ENCODE measurements at places on chromosomes 13 and 19.
A peak's percentile ranks its signal among the peaks of the same experiment; 100 is the strongest.

GRCh38 chr13:73702419-73703071 is 431.7 kb downstream of the KLF12 start:
- no peak for DNase-seq

GRCh38 chr19:43524922-43525835 is 1.8 kb downstream of the ETHE1 start:
- DNase-seq, result no peak

GRCh38 chr13:98581971-98582702 is 5.2 kb upstream of the STK24 start:
- no peak for DNase-seq

- no peak for DNase-seq
Observed at GRCh38 chr13:41061914-41062837, 867 bp downstream of the WBP4 start.

- no peak for DNase-seq
Observed at GRCh38 chr13:95239283-95239682, 62.0 kb downstream of the ABCC4 start.

DNA sequence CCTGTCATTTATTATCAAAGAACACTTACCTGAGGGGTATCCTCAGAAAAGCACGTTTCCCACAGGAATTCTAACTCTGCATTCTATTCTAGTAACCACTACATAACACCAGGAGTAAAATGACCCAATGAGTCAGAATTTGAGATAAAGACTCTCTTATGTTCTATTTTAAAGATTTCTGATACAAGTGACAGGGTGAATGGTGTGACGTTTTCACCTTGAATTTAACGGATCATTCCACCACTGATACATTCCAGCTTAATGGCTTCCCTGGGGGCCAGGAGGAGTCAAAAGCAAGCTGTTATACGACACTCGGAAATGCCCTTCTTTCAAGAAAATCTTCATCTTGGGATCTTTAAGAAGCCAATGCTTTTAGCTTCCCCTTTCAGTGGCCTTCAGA is 55.2 kb downstream of the SLC7A1 start:
- no peak for DNase-seq

GRCh38 chr19:7512400-7512851 is 3.5 kb upstream of the ZNF358 start:
- no peak for DNase-seq

DNA sequence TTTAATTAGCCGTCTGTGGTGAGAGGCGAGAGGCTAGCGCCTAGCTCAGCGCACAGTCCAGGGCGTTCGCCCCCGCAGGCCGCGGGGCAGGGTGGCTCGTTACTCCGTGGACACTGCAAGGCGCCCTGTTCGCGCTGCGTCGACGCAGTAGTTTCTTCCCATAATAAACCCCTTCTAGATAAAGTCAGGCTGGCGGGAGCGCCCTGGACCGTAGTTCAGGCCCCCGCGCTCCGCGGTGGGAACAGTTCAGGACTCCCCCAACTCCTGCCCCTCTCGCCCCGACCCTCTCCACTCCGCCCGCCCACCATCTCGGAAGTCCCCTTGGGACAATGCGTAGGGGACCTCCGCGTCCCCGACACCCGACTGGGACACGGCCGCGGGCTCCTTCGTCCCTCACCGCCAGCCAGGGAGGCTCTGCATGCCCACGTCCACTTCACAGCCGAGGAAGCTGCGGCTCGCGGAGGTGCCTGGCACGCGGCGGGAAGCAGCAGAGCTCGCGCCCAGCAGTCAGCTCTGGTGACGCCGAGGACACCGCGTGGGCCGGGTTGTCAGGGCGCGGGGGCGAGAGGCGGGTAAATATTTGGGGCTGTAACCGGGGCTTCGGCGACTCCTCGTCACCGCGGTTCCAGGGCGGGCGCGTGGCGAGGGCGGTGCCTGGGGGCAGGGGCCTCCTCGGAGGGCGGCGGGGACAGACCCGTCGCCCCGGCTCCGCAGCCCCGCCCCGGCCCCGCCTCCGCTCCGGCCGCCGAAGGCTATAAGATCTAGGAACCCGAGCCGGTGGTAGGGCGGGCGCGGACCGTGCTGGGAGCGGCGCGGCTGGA is at the start of gene RGCC:
Gene RGCC (plus strand): TSS at position 783 of the 821 bp plus-strand sequence. CDS start 158 bp downstream, outside the sequence.
- peak; percentile 83 for DNase-seq

DNA sequence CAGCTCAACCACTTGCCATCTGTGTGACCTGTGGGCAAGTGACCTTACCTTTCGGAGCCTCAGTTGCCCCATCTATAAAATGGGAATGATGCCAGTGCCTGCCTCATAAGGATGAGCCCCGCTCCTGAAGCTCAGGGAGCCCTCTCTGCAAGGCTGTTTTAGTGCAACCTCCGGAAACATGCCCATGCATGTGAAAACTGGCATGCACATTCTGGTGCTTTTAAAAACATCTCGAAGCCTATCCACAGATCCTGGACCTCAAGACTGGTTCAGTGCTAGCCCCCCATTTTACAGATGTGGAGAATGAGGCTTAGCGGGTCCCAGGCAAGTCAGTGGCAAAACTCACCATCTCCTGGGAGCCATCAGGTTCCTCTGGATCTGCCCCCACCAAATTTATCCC is 5.6 kb downstream of the CADM4 start:
- no peak for DNase-seq

- peak; percentile 32 for DNase-seq
Observed at GRCh38 chr19:2561895-2562294, 86.0 kb downstream of the GADD45B start.

- no peak for DNase-seq
Observed at GRCh38 chr13:46355088-46355468, 32.0 kb downstream of the RUBCNL start.

- DNase-seq, result no peak
Observed at GRCh38 chr13:79419365-79419764, 13.3 kb upstream of the RBM26 start.

DNA sequence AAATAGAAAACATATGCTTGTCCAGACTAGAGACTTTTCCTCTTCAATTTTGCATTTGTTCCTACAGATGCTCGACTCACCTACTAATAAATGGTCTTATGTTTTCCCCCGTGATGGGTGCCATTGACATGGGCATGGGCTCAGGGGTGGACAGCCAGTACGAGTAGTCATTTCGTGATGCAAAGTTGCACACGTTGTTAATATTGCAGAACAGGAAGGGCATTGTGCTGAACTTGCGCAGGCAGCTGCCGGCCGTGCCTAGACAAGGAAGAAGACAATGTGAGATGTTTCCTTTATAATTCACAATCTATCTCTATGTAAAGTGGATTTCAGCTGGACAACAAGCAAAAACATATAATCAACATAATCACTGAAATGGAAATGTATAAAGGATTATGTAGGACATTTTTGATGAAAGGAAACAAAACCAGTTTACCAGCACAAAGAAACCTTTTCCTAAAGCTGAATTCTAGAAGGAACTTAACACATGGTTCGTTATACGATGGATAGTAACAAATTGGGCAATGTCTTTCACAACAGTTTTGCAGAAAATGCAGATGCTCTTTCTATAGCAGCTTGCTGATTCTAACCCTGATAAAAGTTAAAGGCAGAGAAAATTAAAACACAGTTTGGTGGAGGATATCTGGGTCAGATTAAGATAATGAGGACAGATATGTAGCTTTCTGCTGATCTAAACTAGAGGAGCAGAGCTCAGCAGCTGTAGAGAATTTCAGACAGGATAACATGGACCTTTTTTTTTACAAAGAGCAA is 145.7 kb downstream of the COL4A1 start:
- DNase-seq, result no peak

GRCh38 chr13:96904232-96904631 is 90.0 kb downstream of the OXGR1 start:
- DNase-seq, result no peak

DNA sequence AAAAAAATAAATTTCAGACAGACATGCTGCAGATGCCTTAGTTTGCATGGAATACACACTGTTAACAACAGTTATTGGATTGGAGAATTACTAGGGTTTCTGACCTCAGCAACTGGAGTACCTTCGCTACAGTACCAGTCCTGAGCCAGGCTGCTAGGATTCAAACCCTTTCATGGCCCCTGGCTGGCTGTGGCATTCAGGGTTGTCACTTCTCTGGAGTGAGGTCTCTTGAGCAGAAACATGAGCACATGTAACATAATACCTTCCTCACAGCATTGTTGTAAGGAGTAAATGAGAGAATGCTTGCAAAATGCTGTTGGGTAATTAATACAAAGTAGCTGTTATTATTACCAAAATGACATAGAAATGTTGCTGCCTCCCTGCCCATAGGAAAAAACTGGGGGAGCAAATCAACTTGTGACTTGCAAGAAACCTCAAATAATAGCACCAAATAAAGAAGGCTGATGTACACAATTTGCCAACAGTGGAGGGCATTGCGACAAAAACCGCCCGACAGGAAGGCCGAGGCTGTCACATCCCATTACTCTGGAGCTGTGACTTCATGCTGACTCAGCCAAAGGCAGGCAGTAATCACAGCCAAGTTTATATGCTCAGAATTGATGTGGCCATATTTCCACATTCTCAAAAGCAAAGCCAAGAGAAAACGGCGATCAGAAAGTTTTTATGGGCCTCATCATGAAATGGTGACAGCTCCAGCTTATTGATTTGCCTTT is 100.4 kb downstream of the RFC3 start:
- DNase-seq, result no peak

DNA sequence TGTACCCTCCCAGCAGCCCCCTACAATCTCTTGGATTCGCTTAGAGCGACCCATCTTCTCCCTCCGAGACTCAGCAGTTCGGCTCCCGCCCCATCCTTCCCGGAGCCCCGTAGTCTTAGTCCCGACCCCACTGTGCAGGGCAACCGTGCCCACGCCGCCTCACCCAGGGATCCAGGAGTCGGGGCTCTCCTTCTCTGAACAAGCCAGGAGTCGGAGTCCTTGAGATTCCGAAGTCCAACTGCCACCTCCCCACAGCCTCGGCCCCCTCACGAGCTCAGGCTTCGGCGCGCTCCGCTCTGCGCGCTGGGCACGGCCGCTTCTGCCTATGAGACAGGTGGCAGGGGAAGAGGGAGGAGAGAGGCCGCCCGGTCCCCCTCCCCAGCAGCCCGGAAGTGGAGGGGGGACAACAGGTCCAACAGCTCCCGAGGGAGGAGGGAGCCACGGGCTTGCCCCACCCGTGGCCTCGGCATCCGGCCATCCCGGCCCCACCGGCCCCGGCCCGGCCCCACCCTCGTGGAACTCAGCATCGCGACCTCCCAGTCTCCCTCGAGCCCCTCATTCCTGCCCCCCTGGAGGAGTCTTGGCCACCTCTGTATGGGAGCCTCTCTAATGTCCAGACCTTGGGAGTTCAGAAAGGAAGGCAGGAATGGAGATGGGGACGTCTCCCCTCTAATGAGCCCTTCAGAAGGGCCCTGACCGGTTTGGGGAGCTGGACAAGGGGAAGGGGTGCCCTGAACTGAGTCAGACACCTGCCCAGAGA is at the start of gene PHLDB3:
Gene PHLDB3 (minus strand): TSS at position 321 of the 760 bp plus-strand sequence. CDS start 628 bp downstream, outside the sequence.
- DNase-seq, result peak; percentile 34

DNA sequence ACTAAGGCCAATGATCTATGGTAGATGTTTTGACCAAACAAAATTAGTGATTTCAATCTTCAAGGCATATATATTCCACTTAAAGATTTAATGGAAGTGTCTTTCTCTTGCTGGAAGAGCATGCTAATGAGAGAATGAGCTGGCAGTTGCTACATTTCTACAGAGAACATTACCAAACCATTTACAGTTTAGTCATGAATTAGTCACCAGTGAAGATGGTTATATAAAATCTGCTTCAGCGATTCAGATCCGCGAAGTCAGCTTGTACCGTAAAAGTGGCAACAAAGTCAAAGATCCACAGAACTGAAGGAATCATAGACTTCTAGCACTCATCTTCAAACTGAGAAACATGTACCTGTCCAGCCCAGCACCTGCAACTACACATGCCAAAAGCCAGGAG is 156.3 kb downstream of the SLITRK5 start:
- no peak for DNase-seq

DNA sequence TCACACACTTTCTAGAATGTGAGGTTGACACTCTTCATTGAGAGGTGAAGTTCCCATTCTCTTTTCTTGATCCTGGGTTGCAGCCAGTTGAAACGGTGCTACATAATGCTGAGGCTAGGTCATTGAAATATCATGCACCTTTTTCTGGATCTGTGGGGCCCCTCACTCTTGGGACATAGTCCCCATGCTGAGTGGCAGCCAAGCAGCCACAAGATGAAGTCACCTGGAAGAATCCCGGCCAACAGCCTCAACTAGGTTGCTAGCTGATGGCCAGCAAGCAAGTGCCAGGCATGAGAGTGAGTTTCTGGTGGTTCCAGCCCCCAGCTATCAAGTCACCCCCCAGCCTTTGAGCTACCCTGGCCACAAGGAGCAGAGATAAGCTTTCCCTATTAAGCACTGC is 148.5 kb upstream of the TSHZ3 start:
- DNase-seq, result no peak

GRCh38 chr13:82751206-82751605 is 1131.1 kb downstream of the SLITRK1 start:
- no peak for DNase-seq

DNA sequence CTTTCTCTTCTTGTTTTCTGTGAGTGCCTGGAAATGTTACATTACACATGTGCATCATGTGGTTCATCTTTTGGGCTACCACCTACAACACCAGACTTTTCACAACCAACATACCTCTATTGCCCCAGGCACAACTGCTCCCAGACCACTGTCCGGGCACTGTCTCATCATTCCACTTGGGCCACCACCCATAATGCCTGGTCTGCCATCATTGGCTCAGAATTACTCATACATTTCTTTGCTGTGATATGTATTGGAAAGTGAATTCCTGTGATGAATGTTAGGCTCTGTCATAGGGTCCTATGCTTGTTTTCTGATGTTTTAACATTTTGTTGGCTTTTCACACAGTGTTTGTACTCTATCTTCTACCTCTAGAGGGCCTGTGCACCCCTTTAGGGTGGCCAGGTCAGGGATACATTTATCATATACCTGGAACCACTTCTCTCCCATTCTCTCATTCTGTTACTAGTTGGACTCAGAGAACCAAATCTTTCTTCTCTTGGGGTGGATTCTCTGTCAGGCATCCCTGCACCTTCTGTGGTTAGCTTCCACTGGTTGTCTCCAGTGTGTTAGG is 172.8 kb downstream of the NHLRC3 start:
- no peak for DNase-seq

GRCh38 chr13:95207769-95208366 is 93.4 kb downstream of the ABCC4 start:
- no peak for DNase-seq

DNA sequence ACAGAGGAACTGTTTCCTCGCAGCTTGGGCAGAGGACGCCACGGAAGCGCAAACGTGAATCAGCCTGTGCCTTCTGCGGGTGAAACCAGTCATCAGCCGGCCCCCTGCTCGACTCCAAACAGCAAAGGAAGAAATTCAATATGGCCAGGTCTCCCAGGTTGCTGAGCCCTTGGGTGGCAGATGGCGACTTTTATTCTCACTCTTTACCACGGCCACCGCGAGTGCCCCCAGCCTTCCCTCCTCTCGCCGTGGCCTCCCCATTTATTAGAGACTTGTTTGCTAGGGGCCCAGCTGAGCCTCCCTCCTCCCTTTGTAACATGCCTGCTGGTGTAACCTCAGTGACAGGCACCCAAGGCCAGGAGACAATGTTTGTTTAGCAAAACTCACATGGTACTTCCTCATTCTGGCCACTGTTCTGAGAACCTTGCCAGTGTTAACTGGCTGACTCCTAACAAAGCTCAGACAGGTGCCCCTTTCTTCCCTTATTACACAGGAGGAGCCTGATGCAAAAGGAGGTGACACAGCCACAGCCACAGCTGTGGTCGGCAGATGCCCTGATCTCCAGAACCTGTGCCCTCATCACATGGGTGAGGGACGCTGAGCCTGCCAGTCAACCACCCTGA is 5.8 kb downstream of the RAB20 start:
- DNase-seq, result no peak

GRCh38 chr13:35163674-35164073 is 221.6 kb downstream of the NBEA start:
- DNase-seq, result no peak

Data from stimulated activated CD4-positive, alpha-beta T cell treated with anti-CD3 and anti-CD28 coated beads, TNF-alpha, amount 100 ng/mL, for 1 hour (primary cell).